ENCODE measurements at places on chromosomes 1 and 21.
A peak's percentile ranks its signal among the peaks of the same experiment; 100 is the strongest.

DNA sequence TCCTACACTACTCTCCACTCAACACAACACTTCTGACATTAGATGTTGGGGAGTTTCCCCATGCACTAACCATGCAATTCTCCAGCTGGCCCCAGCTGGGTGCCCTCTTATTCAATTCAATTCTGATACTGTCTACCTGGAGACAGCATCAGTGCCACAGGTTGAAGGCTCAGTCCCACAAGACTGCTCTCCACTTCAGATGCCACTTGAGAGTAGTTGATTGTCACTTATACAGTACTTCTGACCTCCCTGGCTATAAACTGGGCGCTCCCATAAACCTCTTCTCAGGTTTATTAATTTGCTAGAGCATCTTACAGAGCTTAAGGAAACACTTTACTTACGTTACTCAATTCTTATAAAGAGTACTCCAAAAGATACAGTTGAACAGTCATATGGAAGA, 442.3 kb downstream of the LRRIQ3 start:
- no peak for DNase-seq

- no peak for DNase-seq
Measured at GRCh38 chr1:31510304-31510703, 66.0 kb upstream of the TINAGL1 start.

- no peak for DNase-seq
Measured at GRCh38 chr1:173300061-173301044, 93.2 kb upstream of the TNFSF4 start.

DNA sequence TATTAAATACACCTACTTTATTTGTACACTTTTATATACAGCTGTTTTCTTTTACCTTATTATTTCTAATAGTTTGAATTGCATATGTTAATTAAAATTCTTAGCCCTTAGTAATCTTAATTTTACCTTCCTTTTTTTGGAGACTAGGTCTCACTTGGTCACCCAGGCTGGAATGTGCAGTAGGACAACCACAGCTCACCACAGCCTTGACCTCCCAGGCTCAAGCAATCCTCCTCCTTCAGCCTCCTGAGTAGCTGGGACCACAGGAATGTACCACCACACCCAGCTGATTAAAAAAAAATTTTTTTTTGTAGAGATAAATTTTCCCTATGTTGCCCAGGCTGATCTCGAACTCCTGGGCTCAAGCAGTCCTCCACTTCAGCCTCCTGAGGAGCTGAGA, 15.0 kb upstream of the SDC3 start:
- DNase-seq, result no peak

DNA sequence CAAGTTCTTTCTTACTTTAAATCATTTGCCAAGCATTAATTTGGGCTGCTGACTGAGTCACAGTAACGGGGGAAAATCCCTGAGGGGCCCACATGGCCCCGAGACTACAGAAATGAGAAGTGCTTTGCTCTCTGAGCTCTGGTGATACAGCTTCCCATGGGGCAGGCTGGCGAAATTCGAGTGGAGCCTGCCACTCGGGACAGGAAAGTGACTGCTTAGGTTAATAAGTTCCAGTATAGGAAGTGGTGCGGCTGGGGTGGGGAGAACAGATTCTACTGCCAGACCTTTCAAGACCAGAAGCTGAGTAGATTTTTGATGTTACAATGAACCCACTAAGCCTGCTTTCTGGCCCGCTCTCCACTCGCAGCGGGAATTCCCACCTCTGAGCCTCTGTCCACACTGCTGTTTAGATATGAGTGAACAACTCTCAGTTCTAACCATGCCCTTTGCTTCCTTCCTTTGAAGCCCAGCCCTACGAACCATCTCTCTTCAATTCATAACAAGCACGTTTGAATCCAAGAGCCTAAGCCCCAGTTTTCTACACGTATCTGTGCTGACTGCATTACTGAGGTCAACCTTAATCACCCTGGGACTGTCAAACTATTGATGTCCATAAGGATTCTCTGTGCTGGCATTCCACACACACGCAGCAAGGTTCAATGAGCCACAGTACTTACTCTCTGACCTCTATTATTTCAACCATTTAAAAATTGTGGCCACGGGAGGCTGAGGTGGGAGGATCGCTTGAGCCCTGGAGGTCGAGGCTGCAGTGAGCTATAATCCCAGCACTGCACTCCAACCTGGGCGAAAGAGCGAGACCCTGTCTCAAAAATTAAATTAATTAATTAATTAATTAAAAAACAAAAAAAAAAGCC, 9.6 kb downstream of the ZBTB17 start:
- no peak for DNase-seq

DNA sequence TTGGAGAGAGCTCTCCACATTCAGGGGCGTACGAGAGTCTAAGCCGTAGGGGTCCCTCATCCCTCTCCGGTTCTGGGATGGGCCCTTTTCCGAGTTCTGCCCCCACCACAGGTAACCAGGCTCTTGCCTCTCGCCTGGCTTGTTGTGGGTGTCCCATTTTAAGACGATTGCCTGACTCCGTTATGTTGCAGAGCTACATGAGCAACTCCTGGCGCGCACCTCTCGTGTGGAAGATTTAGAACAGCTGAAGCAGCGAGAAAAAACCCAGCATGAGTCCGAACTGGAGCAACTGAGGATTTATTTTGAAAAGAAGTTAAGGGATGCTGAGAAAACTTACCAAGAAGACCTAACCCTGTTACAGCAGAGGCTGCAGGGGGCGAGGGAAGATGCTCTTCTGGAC, 29.0 kb downstream of the PCNT start:
- no peak for DNase-seq

DNA sequence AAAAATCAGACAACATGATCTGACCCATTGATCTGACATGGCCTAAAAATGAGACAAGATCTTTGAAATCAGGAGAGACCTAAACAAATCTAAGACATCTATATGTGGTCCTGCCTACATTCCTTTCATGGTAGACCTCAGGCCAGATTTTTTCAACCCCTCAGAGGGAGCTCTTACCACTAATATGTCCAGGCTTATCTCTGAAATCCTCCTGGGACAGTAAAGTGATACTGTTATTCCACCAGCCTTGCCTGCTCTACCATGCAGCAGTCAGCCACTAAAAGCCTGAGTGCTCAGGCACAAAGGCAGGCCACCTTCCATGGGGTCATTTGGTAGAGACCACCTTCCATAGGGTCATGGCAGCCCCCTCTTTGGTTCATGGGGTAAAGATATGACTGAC, 126.9 kb downstream of the TBX15 start:
- DNase-seq, result no peak

- peak; percentile 14 for DNase-seq
Measured at GRCh38 chr1:67429528-67430357, 459 bp downstream of the SERBP1 start.

DNA sequence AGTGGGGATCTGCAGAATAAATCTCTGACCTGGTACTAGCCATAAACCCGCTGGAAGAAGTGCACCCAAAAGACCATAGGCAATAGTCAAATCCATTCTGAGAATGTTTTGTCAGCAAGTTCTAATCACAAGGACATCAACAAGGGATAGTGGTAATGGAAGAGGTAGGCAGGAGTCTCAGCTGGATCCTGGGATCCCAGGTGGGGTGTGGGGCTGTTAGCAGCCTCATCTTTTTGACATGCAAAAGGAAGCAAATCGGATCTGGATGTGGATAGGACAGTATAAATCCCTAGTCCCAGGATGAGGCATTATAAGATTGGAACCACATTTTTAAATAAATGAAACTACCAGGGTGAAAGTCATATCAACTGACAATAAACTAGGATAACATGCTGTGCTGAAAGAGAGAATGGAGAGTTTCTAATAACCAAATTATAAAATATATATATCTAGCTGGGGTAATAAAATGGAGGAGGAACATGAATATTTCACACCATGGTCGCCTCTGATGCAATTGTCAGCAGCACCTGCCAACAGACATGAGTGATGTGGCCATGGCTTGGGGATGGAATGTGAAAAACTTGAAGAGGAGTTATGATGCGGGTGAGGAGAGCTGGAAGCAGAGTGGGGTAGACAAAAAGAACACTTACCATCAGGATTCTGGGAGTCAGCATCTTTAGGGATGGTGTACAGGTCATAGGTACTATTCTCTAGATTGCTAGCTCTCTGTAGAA, 23.7 kb upstream of the PEX19 start:
- no peak for DNase-seq

DNA sequence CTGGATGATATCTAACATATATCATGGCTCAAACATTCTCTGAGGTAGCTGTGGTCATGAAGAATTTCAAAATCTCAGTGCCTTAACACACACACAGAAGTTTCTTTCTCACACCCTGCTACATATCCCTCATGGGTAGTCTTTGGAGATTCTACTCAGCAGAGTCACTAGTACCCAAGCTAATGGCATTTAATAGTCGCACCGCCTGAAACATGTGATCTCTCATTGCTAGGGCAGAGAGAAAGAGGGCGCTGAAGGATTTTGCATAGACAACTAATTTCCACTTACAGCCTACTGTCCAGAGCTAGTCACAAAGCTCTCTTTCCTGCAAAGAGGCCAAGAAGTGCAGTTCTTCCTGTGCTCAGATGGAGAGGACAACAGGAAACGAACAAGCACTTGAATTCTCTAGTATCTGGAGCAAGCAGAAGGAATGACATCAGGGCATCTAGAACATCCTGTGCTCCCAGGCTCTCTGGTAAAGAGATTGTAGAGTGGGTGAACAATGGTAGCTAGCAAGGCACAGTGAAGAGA, 183.4 kb upstream of the PTBP2 start:
- no peak for DNase-seq

- DNase-seq, result no peak
Measured at GRCh38 chr1:212106286-212106792, 70.8 kb downstream of the DTL start.

- DNase-seq, result peak; percentile 32
Measured at GRCh38 chr1:111441573-111442192, 7.4 kb downstream of the WDR77 start.

- peak; percentile 79 for DNase-seq
Measured at GRCh38 chr1:206489980-206490770, 17.2 kb upstream of the RASSF5 start.

DNA sequence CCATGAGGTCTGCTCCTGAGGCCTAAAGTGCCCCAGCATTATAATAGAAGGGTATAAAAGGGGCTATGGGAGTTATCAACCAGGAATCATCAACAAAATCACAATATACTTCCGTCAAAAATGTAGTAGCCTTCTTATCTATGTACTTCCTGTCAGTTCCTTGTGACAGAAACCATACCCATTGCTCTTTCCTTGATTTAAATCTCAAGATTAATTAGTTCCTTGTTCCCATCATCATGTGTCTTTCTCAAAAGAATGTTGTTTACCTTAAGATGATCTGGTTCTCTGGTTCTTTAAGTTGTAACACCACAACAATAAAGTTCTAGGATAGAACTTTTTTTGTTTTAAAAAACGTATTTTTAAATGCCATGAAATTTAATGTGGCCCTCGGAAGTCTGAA, 833.3 kb downstream of the LTN1 start:
- no peak for DNase-seq

GRCh38 chr1:223421025-223421424, 27.8 kb downstream of the CCDC185 start:
- no peak for DNase-seq

DNA sequence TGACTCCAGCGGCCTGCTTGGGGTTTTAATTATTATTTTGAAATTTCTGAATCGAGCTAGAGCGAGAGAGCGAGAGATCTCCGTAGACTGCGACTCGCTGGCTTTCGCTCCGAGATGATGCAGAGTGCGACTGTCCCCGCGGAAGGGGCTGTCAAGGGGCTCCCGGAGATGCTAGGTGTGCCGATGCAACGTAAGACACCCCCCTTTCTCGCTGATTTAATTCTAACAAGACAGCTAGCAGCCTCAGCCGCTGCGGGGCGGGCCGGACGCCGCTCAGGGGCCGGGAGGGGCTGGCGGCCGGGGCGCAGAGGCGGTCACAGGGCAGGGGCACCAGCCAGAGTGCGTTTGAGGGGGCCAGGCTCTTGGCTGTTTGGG, 339 bp downstream of the LHX4 start:
- DNase-seq, result peak; percentile 48

DNA sequence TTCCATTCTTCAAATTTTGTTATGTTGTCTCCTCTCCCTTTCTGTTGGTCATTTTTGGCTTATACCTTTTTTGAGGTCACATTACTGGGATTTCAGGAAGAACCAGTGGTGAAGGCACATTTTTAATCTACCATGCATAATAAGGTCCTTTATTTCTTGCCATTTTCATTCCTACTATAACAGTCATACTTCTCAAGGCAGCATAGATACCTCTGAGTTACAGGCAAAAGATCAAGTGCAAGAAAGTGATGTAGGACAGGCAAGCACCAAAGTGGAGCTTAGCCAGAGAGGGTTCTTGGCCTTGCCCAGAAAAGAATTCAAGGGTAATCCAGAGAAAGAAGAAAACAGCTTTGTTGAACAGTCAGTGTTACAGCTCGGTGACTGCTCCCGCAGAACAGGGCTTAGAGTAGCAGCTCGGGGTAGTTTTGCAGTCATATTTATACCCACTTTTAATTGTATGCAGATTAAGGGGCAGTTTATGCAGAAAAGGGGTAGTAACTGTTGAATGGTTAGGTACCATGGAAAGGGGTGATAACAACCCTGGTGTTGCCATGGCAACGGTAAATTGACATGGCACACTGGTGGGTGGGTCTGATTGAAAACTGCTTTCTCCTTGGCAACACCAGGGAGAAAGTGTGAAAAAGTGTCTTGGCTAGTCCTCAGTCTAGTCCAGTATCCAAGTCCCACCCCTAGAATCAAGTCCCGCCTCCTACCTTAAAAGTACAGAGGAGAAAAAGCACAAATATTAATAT, 39.6 kb upstream of the DOCK7 start:
- no peak for DNase-seq

- DNase-seq, result peak; percentile 63
Measured at GRCh38 chr1:115641762-115642167, at the start of gene VANGL1. VANGL1 (plus strand) TSS chr1:115641970; CDS start chr1:115651414, 9,444 bp downstream.

DNA sequence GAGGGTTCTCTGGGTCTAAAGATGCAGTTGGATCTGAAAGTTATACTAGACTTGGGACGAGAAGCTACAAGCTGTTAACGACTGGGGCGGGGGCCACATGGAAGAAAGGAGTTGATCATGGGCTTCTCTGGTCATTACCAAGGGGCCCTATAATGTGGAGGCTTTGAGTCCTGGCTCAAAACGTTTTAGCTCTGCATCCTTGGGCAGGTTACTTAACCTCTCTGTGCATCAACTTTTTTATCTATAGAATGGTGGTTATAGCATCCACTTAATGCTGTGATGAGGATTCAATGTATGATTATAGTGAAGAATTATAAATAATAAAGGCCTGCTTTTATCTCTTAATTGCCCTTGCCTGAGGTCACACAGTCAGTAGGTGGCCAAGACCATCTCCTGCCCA, 53.1 kb downstream of the UBIAD1 start:
- no peak for DNase-seq

GRCh38 chr1:197850918-197851317, 51.5 kb upstream of the C1orf53 start:
- no peak for DNase-seq

GRCh38 chr1:204584699-204585372, 68.6 kb downstream of the MDM4 start:
- no peak for DNase-seq

- DNase-seq, result no peak
Measured at GRCh38 chr1:171345536-171345935, 31.6 kb downstream of the FMO4 start.
